ENCODE measurements at places on chromosomes 16 and 17.

- DNase-seq, result no peak
Observed at GRCh38 chr17:17728146-17728545, 46.9 kb downstream of the RAI1 start.

GRCh38 chr16:66481081-66481942 lies 54.2 kb downstream of the BEAN1 start:
- DNase-seq, result no peak

GRCh38 chr16:71399801-71400563 lies 41.5 kb downstream of the CALB2 start:
- no peak for DNase-seq

GRCh38 chr17:51869387-51869786 lies 289.1 kb downstream of the CA10 start:
- DNase-seq, result no peak

GRCh38 chr16:16106466-16106865 lies 116.8 kb downstream of the ABCC6 start:
- no peak for DNase-seq

GRCh38 chr17:51435171-51435552 lies 174.8 kb downstream of the UTP18 start:
- DNase-seq, result no peak

DNA sequence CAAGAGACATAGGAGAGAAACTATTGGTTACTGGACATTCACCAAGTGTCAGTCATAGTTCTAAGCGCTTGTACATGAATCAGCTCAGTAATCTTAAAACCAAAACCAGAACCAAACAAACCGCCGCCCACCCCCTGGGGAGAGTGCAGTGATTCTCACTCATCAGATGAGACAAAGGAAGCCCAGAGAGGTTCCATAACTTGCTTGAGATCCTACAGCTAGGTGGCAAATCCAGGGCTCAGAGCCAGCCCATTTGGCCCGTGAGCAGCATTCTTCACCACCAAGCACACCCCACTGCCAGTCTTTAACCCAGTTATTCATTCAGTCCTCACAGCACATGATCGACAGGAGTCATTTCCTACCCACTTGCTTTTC lies 37.2 kb upstream of the RGS9 start:
- DNase-seq, result peak; percentile 82

- DNase-seq, result no peak
Observed at GRCh38 chr17:18111330-18111971, 2.9 kb downstream of the MYO15A start.

GRCh38 chr17:60352071-60352470 lies 39.9 kb downstream of the USP32 start:
- DNase-seq, result no peak
